ENCODE measurements at places on chromosomes 5 and 9.

DNA sequence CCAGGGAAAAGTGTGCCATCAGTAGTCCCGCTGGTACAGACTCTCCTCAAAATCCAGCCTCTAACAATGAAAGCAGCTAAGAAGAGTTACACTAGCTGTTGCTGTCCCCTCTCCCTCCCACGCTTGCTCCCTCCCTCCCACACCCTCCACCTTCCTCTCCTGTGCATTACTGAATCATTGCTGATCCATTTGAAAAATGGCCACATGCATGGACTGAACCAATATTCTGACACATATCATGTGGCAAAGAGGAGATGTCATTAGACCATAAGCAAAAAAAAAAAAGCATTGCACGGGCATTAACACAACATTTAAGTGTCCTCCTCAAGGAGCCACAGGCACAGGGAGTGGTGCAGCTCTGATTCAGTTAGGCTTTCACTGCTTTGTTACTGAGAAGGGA lies 37.9 kb downstream of the LHFPL2 start:
- DNase-seq, result no peak

GRCh38 chr5:113757508-113757907 lies 244.0 kb downstream of the YTHDC2 start:
- DNase-seq, result no peak

- DNase-seq, result no peak
Measured at GRCh38 chr9:1461812-1462211, 411.7 kb downstream of the DMRT2 start.

DNA sequence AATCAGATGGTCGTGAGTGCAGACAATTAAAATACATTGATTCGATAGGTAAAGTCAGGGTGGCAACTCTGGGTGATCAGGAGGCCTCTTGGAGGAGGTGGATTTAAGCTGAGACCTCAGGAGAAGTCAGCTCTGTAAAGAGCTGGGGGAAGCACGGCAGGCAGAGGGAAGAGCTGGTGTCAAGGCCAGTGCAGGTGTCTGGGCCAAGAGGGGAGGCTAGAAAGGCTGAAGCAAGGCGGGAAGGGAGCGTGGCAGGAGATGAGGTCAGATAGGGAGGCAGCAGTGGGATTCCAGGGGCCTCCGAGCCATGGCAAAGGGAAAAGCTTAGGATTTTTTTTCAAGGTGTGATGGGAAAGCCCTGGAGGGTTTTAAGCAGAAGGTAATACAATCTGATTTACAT lies 178.7 kb downstream of the FSTL4 start:
- no peak for DNase-seq

GRCh38 chr9:85156652-85157051 lies 487.1 kb downstream of the NTRK2 start:
- no peak for DNase-seq

GRCh38 chr9:12759761-12760160 lies 15.1 kb upstream of the LURAP1L start:
- no peak for DNase-seq

GRCh38 chr5:143182106-143182505 lies 221.4 kb downstream of the NR3C1 start:
- DNase-seq, result no peak

DNA sequence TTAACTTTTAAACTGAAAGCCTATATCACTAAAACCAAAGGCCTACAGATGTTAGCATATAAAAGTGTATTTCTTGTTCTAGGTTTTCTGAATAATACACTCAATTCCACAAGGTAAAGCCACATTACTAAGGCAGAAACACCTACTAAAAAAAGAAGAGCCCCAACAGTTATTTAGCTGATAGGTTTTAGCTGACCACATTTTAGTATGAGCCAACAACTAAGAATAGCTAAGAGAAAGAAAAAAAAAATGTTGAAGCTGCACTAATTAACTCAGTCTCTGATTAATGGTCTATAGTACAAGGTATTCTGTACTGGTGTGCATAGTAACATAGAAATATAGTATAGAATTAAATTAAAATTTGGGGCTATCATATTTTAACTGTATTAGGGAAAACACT lies 23.5 kb downstream of the ZFR start:
- no peak for DNase-seq

GRCh38 chr9:83423815-83424707 lies 114.1 kb downstream of the FRMD3 start:
- no peak for DNase-seq

All from ureter (tissue), 1 donor.